ENCODE measurements at places on chromosomes 1 and 21. TPM values are rescaled to one million over a fixed set of nuclear protein-coding genes. Genes with fewer than 3 reads are reported as not detected.
A peak's percentile ranks its signal among the peaks of the same experiment; 100 is the strongest.

- no peak overlapping the region for H3K4me3 ChIP-seq
- H3K27ac ChIP-seq, result no peak overlapping the region
- H3K27me3 ChIP-seq, result peaks cover 3% of the 10 kb centered on the region
- no peak for DNase-seq
- no peaks in the 10 kb centered on the region for H3K4me1 ChIP-seq
These were observed 35.1 kb downstream of the CLEC20A start for GRCh38 chr1:178461701-178462100.

The TEX38 gene
- 0.18 TPM for total RNA-seq

The JAM2 gene
- 0.29 TPM for total RNA-seq

- no peaks in the 10 kb centered on the region for H3K4me1 ChIP-seq
- peaks cover 8% of the 10 kb centered on the region for H3K36me3 ChIP-seq
- H3K27me3 ChIP-seq, result no peaks in the 10 kb centered on the region
- DNase-seq, result no peak
- H3K4me3 ChIP-seq, result no peak overlapping the region
These were observed 47.1 kb downstream of the SSX2IP start for GRCh38 chr1:84643183-84643582.

DNA sequence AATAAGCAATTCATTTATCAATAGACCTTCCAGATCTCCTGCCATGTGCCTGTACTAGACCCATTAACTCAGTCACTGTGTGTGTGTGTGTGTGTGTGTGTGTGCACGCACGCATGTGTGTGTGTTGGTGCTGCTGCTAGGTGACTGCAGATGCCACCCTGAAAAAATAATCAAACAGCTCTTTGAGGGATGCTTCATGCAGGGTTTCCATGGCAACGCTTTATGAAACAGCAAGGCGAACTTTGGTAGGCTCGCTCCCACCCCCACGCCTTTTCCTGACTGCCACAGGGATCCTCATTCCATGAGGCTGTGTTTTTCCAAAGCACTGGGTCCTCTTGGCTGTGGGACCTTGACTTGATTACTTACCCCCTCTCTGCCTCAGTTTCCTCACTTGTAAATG is 94.0 kb downstream of the HMGB4 start:
- no peak overlapping the region for H3K4me3 ChIP-seq
- DNase-seq, result no peak
- H3K27me3 ChIP-seq, result no peaks in the 10 kb centered on the region
- no peaks in the 10 kb centered on the region for H3K36me3 ChIP-seq

The S100A2 gene
- 1.1 TPM for total RNA-seq

The LCE1E gene
- total RNA-seq, result not detected

The ETNK2 gene
- not detected for total RNA-seq

- no peak overlapping the region for H3K4me3 ChIP-seq
- H3K27ac ChIP-seq, result no peak overlapping the region
- H3K27me3 ChIP-seq, result no peaks in the 10 kb centered on the region
- no peak for DNase-seq
- no peaks in the 10 kb centered on the region for H3K36me3 ChIP-seq
These were observed 148.3 kb downstream of the MATN1 start for GRCh38 chr1:30575066-30575465.

- H3K4me1 ChIP-seq, result peaks cover 24% of the 10 kb centered on the region
- no peaks in the 10 kb centered on the region for H3K27me3 ChIP-seq
- no peak overlapping the region for H3K4me3 ChIP-seq
- H3K36me3 ChIP-seq, result no peaks in the 10 kb centered on the region
These were observed 3.5 kb upstream of the ZSCAN20 start for GRCh38 chr1:33468967-33469366.

DNA sequence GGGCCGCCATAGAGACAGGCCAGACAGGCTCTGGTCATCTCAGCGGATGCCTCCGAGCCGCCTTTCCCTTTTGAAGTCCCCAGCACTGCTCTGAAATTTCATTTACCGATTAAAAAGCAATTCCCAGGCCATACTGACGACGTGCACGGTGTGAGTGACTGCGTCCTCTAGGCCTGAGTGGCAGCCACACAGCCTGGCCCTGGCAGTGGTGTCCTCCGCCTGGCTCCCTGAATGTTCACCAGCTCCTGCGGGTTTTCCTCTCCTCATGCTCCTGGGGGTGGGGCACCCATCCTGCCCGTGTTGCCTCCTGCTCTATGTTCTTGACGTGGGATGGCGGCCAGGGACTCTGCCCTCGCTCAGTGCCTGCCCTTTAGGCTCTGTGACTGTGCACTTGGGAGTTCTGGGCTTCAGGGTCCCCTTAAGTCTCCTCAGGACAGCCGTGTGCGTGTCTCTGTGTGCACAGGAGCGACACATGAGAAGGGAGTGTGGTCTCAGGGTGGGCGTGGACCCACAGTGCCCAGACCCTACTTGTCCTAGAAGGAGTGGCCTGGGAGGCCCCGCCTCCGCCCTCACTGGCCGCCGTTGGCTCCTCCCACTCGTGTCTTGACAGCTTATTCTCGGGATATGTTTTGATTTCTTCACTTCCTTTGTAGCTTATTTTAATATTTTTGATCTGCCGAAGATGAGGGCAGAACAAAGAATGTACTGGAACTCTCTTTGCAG is 3.6 kb downstream of the SKI start:
- H3K27ac ChIP-seq, result peak overlapping the region; percentile 89
- peak; percentile 70 for DNase-seq
- H3K4me1 ChIP-seq, result peaks cover 57% of the 10 kb centered on the region
- peaks cover 24% of the 10 kb centered on the region for H3K36me3 ChIP-seq
- peak overlapping the region; percentile 93 for H3K4me3 ChIP-seq

The CCDC185 gene
- not detected for total RNA-seq

The CRYBG2 gene
- 0.83 TPM for total RNA-seq

The IFI44L gene
- 16.7 TPM for total RNA-seq

The NDUFS2 gene
- total RNA-seq, result 72.9 TPM

The MYOC gene
- total RNA-seq, result not detected

- peaks cover 21% of the 10 kb centered on the region for H3K4me1 ChIP-seq
- no peaks in the 10 kb centered on the region for H3K27me3 ChIP-seq
- no peak overlapping the region for H3K27ac ChIP-seq
- no peaks in the 10 kb centered on the region for H3K36me3 ChIP-seq
These were observed 70.1 kb downstream of the KCNJ15 start for GRCh38 chr21:38326899-38327298.

DNA sequence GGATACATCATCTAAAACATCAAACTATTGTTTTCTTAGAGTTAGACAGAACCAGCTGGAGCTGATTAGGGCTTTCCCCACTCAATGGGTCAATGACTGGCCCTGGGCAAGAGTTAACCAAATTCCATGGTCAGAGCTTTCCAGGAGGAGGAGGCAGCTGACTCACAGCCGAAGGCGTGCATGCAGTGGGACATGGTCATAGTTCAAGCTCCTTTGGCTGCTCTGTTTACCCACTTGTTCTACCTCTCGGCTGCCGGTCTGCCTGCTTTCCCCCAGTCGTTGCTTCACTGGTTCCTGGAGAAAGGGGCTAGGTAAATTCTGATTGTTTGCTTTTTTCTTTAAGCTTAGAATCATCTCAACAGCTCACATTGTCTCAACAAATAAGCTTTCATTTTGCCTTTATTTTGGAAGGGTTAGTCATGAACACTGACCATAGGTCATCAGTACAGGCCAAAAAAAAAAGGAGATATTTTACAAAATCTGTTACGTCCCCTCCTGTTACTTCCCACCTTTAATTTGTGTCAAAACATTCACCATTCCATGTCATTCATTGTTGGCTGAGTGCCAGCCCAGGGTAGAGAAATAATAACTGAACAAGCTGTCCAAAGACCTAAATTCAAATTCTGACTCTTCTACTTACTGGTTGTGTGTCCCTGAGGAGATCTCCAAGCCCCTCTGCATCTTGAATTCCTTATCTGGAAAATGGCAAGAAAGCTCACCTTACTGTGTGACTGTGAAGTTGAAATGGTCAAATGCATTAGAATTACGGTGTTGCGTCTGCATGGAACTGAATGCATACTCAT is 12.0 kb downstream of the MAB21L3 start:
- H3K36me3 ChIP-seq, result no peaks in the 10 kb centered on the region
- peaks cover 12% of the 10 kb centered on the region for H3K4me1 ChIP-seq
- H3K4me3 ChIP-seq, result no peak overlapping the region
- no peak overlapping the region for H3K27ac ChIP-seq
- peaks cover 14% of the 10 kb centered on the region for H3K27me3 ChIP-seq

DNA sequence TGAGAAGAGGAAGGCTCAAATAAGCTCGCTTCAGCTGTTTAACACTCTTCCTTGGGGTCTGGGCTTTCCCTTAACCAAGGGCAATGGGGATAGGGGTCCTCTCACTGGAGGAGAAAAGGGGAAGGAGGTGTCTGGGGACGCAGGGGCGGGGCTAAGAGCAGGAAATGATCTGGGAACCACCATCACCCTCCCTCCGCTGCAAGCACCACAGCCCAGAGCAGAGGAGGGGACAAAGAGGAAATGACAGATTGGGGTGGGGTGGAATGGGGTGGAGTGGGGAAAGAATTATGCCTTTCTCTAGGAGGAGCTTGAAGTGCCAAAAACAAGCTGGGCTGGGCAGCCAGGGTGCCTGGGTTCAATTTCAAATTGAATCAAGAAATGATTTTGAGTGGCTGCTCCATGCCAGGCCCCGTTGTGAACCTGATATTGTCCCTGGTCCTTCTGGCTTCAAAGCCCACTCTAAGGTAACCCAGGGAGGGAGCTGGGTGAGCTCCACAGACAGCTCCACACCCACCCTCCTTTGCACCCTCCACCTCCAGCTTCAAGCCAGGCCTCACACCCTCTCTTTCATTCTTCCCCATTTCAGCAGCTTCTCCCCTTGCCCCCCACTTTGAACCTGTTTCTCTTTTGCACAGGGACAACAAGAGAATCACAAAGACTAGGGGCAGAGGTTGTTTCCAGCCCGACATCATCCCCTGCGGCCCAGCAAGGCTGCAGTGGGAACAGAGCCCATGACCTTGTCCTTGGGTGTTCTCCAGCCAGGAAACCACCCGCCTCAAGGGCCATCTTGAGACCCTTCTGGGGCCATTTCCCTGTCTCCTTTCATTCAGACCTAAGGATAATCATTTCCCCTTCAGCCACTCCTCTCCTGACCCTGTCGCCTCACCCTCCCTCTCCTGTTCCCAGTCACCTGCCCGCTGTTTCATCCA is 1.1 kb downstream of the ARHGAP30 start:
- H3K27me3 ChIP-seq, result no peaks in the 10 kb centered on the region
- H3K4me1 ChIP-seq, result peaks cover 71% of the 10 kb centered on the region
- H3K36me3 ChIP-seq, result peaks cover 32% of the 10 kb centered on the region

- no peak overlapping the region for H3K27ac ChIP-seq
- H3K27me3 ChIP-seq, result no peaks in the 10 kb centered on the region
- H3K4me3 ChIP-seq, result no peak overlapping the region
- H3K4me1 ChIP-seq, result peaks cover 13% of the 10 kb centered on the region
These were observed 99.2 kb upstream of the B3GALT2 start for GRCh38 chr1:193285641-193286040.

- no peak overlapping the region for H3K4me3 ChIP-seq
- no peaks in the 10 kb centered on the region for H3K36me3 ChIP-seq
- no peaks in the 10 kb centered on the region for H3K4me1 ChIP-seq
These were observed 320.2 kb upstream of the NFIA start for GRCh38 chr1:60762176-60762575.

The TMEM200B gene
- total RNA-seq, result 0.56 TPM

The RIPK4 gene
- not detected for total RNA-seq

DNA sequence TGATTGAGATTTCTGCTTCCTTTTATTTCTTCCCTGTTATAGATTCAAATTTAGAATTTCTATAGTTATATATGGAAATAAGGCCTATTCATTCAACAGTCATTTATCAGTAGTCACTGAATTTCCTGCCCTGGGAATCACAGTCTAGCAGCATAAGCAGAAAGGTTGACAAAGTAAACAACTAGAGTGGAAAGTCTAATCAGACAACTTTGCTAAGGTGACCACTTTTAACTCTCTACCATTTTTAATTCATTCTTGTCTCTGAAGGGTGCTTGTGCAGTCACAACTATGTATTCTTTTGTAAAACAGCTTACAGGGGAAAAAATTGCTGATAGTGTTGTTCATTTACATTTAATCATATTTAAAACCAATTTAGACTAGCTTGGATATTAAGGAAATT is 66.1 kb upstream of the PLA2G4A start:
- H3K4me1 ChIP-seq, result no peaks in the 10 kb centered on the region
- H3K36me3 ChIP-seq, result no peaks in the 10 kb centered on the region
- H3K27ac ChIP-seq, result no peak overlapping the region
- no peak for DNase-seq
- no peaks in the 10 kb centered on the region for H3K27me3 ChIP-seq
- no peak overlapping the region for H3K4me3 ChIP-seq

The IL24 gene
- total RNA-seq, result 6.8 TPM

DNA sequence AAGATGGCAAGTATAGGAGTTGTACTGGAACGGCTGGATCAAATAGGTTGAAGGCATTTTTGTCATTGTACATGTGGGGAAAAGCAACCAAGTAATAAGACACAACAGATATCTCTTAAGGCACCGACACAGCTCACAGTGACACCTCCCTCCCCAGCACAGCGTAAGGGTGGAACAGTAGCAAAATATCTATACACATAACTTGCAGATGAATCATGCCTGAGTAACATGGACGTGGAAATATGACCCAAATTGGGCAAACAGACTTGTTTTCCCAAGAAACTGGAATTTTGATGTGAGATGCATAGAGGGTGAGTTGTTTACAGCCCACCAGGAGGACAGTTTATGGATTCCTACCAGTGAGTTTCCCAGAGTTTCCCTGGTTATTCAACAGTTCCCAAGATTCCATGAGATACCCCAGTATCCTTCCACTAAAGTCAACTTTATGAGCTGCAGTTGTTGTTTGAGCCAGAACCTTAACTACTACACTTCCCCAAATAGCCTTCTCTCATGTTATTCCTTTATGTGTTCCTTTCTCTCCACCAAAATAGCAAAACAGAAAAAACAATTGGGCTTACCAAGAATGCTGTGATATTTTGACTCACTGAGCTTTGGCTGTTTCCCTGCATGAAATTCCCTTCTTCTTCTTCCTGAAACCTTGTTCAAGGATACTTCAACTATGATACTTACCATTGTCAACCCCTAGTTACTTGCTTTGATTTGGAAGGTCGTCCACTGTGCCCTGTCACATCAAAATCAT is 7.1 kb upstream of the DR1 start:
- peaks cover 11% of the 10 kb centered on the region for H3K4me1 ChIP-seq
- DNase-seq, result no peak
- H3K4me3 ChIP-seq, result no peak overlapping the region
- H3K36me3 ChIP-seq, result peaks cover 24% of the 10 kb centered on the region
- no peak overlapping the region for H3K27ac ChIP-seq

The SYCP1 gene
- total RNA-seq, result not detected

- no peak overlapping the region for H3K4me3 ChIP-seq
- peaks cover 4% of the 10 kb centered on the region for H3K27me3 ChIP-seq
- H3K36me3 ChIP-seq, result no peaks in the 10 kb centered on the region
These were observed 32.0 kb upstream of the AGL start for GRCh38 chr1:99818063-99818699.

The AADACL4 gene
- total RNA-seq, result not detected
